A549 treated with RU486 at 1 μM for 4 hours (cell line): ENCODE measurements at places on chromosomes 12 and 14. TPM values are rescaled to one million over a fixed set of nuclear protein-coding genes. Genes with fewer than 3 reads are reported as not detected.

Gene TMEM179
- total RNA-seq, result 0.16 to 0.46 TPM (median 0.35 TPM) in 5 replicates

Gene SMARCD1
- total RNA-seq, result 62.5 to 75.3 TPM (median 65.2 TPM) in 5 replicates

Gene SLC35F4
- total RNA-seq, result not detected in 5 replicates

Gene PPM1H
- 6.9 to 8.8 TPM (median 7.2 TPM) in 5 replicates for total RNA-seq

Gene LRFN5
- total RNA-seq, result not detected in 5 replicates

Gene PZP
- not detected in 5 replicates for total RNA-seq

Gene AQP2
- total RNA-seq, result not detected in 5 replicates

Gene STAB2
- not detected in 5 replicates for total RNA-seq

Gene TAS2R10
- 0.19 TPM in 1 of 5 replicates, not detected in the others for total RNA-seq

Gene MYF5
- not detected in 5 replicates for total RNA-seq

Gene KERA
- total RNA-seq, result not detected in 5 replicates

Gene RASSF9
- total RNA-seq, result 0.16 to 0.63 TPM (median 0.53 TPM) in 5 replicates

Gene POTEG
- total RNA-seq, result not detected in 5 replicates

Gene SIX6
- not detected in 5 replicates for total RNA-seq

Gene EML5
- total RNA-seq, result 0.47 to 1.1 TPM (median 0.83 TPM) in 5 replicates

Gene PWP1
- total RNA-seq, result 88.9 to 99.2 TPM (median 94.5 TPM) in 5 replicates

Gene DENND5B
- 11.3 to 17.5 TPM (median 15.9 TPM) in 5 replicates for total RNA-seq

Gene PRPH
- 0.82 to 1.7 TPM (median 0.91 TPM) in 5 replicates for total RNA-seq

Gene FGD6
- 12.8 to 17.5 TPM (median 16.3 TPM) in 5 replicates for total RNA-seq

Gene PRR4
- total RNA-seq, result 1.9 to 5.3 TPM (median 3.3 TPM) in 5 replicates

Gene C1QL4
- total RNA-seq, result 3.4 to 6.1 TPM (median 5.5 TPM) in 5 replicates

Gene CLEC6A
- not detected in 5 replicates for total RNA-seq

Gene PPTC7
- total RNA-seq, result 11.8 to 23.5 TPM (median 21.9 TPM) in 5 replicates

Gene PMCH
- not detected in 5 replicates for total RNA-seq

Gene ACOT6
- not detected in 5 replicates for total RNA-seq

Gene LUM
- 0.14 to 0.25 TPM (median 0.24 TPM) in 5 replicates for total RNA-seq
